ENCODE measurements at places on chromosomes 7 and 10. TPM values are rescaled to one million over a fixed set of nuclear protein-coding genes. Genes with fewer than 3 reads are reported as not detected.

DNA sequence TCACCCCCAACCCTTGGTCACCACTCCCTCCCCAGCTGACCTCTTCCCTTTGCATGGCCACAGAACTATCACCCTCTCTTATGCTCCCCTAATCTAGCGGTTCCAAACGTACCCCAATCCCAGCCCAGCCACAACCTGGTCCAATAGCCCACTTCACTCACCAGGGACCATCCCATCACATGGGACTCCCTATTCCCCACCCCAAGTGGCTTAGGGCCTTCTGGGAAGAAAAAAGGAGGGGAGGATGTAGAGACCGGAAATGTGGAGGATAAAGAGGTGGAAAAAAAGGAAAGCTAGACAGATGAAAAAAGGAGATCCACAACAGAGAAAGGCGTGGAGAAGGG, 30.3 kb upstream of the PAX2 start:
- no peaks in the 10 kb centered on the region for H3K36me3 ChIP-seq
- no peak overlapping the region for H3K4me3 ChIP-seq
- H3K4me1 ChIP-seq = peaks cover 10% of the 10 kb centered on the region
- no peak for DNase-seq
- no peak overlapping the region for H3K27ac ChIP-seq

- H3K27ac ChIP-seq = no peak overlapping the region
- no peak for DNase-seq
- no peaks in the 10 kb centered on the region for H3K4me1 ChIP-seq
- H3K4me3 ChIP-seq = no peak overlapping the region
- no peaks in the 10 kb centered on the region for H3K36me3 ChIP-seq
- H3K27me3 ChIP-seq = no peaks in the 10 kb centered on the region
Measured at GRCh38 chr7:24778543-24779282, 21.4 kb upstream of the GSDME start.

- no peaks in the 10 kb centered on the region for H3K4me1 ChIP-seq
- no peaks in the 10 kb centered on the region for H3K36me3 ChIP-seq
- no peak overlapping the region for H3K4me3 ChIP-seq
- no peak for DNase-seq
- no peak overlapping the region for H3K27ac ChIP-seq
- H3K27me3 ChIP-seq = no peaks in the 10 kb centered on the region
Measured at GRCh38 chr7:83267141-83267631, 104.5 kb upstream of the PCLO start.

DNA sequence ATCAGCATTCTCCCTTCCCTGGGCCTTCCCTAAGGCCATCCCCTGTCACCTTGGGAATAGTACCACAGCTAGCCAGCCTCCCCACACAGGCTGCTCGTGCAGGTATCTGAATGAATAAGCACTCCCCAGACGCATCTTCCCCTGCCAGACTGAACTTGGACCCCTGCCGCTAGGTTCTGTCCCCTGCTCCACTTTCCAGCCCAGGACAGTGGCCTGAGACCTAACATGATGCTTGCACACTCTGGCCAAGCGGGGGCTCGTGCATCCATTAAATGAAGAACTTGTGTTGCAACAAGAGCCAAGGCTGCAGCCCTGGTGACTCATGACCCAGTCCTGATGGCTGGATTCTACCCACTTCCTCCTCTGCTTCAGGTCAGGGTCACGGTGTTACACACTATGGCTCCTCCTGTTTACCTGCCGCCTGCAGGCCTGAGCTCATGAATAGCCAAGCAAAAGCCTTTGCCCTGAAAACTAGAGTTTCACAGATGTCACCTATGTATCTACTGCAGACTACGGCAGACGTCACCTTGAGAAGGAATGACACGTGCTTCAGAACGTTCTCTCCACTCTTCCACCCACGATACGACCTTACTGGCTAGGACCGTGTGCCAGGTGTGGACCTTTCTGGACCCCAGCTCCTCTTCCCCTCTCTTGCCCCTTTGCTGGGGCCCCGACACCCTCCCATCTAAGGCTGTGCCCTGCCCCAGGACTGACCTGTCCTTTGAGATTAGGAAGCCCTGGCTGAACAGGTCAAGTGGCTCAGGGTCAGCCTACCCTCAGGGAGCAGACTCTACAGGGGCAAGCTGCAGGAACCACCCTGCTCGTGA, 6.5 kb downstream of the ASB13 start:
- no peak overlapping the region for H3K4me3 ChIP-seq
- no peaks in the 10 kb centered on the region for H3K27me3 ChIP-seq
- no peaks in the 10 kb centered on the region for H3K4me1 ChIP-seq
- DNase-seq = no peak
- no peaks in the 10 kb centered on the region for H3K36me3 ChIP-seq

The SOSTDC1 gene
- not detected for total RNA-seq

The CDHR3 gene
- 6.5 TPM for total RNA-seq

The PTN gene
- 0.13 TPM for total RNA-seq
